ENCODE measurements at places on chromosomes 7 and 10. TPM values are rescaled to one million over a fixed set of nuclear protein-coding genes. Genes with fewer than 3 reads are reported as not detected.
A peak's percentile ranks its signal among the peaks of the same experiment; 100 is the strongest.

- DNase-seq, result peak; percentile 57
These were observed 135.8 kb downstream of the CAMK1D start for GRCh38 chr10:12484941-12485805.

DNA sequence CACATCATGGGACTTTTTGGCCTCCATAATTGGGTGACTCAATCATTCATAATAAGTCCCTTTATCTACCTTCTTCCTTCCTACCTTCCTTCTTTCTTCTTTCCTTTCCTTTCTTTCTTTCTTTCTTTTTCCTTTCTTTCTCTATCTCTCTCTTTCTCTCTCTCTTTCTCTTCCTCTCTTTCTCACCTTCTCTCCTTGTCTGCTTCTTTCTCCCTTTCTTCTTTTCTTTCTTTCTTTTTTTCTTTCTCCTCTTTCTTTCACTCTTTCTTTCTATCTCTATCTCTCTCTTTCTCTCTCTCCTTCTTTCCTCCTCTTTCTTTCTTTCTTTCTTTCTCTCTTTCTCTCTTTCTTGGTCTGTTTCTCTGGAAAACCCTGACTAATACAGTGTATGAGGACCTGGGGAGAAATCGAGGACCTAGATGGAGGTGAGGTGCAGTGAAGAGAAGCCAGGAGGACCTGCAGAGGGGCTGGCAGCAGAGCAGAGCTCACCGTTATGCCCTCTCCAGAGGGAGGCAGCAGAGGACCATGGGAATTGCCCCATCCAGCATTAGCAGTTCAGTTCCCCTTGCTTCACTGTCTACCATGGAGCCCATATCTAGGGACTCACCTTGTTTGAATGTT is 52.7 kb upstream of the BTRC start:
- no peak for DNase-seq

DNA sequence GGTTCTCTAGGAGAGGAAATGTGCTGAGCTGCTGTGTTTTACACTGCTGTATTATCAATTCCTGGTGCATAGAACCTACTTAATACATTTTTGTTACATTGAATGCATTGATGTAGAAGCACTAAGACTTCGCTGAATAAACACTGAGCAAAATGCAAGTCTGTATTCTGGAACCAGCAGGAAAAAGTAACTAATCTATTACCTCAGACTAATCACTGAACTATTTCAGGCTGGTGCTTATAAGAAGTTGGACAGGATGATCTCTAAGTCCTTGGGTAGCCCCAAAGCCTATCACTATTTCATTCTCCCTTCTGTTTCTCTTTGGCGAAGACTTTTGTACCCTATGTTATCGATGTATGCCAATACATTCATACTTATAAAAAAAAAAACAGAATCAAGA is 87.2 kb upstream of the LRRTM3 start:
- no peak for DNase-seq

DNA sequence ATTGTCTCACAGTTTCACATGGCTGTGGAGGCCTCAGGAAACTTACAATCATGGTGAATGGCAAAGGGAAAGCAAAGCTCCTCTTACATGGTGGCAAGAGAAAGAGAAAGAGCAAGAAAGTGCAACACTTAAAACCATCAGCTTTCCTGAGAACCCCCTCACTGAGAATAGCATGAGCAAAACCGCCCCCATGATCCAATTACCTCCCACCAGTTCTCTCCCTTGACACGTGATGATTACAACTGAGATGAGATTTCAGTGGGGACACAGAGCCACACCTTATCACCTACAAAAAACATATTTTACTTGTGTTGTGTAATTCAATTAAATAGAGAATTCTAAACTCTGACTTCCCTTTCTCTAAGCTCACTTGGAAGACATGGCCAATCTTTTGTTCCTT is 80.2 kb downstream of the SEMA3C start:
- no peak for DNase-seq

DNA sequence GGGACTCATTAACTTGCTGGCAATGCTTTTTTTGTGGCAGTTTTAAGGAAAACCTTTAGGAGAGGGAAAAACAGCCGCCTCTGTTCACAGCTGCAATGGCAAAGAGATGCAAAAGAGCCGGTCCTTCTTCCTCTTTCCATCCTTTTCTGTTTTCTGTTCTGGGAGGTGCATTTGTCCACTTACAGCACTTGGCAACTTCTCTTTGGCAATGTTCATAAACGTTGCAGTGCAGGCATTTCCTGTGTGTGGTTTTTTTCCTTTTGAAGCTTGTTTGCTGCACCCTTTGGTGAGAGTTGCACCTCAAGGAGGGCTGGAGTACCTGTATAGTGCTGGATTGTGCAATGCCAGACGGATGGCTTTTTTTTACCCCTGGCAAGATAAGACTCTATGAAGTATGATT is 53.9 kb upstream of the HABP2 start:
- no peak for DNase-seq

- no peak for DNase-seq
These were observed 53.2 kb upstream of the ZNF33B start for GRCh38 chr10:42691361-42692120.

DNA sequence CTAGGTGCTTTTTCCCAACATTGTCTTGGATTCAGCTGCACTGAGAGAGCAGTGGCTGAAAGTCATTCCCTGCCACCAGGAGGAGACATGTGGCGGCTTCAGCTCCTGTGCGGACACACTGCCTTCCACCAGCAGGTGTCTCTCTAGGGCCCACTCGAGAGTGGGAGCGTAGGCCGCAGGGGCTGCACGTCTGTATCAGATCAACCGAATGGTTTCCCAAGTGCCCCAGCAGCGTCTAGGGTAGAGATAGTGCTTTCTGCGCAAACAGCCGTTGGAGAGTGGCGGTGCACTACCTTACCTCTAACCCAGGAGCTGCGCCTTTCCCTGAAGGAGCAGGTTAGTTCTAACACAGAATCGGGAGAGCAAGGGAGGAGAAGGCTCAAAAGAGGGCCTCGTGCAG is 31.7 kb downstream of the PAPOLB start:
- DNase-seq, result peak; percentile 36

DNA sequence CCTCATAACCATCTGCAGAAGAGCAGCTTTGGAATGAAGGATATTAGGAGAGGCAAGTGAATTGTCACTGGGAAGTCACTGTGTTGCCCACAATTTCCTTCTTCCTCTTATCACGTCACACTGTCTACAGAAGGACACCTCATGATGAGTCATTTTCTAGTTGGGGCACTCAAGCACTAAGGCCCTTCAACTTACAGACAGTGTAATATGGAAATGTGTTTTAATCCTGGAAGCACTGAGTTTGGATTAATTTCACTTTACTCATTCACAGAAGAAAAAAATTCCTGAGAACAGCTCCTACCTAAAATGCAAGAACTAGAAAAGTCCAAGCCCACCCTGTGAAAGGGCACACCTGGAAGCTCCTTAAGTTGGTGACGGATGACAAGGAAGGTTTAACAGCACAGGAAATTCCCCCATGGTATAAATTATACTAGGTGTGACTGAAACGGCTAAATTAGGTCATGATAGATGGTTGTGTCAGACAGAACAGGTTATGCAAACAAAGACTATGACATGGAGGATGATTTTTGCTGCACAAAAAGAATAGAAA is 56.6 kb downstream of the PARD3 start:
- DNase-seq, result no peak

DNA sequence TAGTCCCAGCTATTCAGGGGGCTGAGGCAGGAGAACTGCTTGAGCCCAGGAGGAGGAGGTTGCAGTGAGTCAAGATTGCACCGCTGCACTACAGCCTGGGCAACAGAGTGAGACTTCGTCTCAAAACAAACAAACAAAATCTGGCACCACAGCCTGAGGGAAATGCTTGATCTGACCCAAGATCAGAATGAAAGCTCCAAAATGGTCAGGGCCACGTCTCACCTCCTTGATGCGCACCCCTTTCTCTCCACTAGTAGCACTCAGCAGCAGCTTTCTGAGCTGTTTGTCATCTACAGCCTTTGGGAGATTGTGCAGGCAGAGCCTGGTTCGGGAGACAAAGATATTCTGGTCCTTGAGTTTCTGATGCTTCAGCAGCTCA is 22.7 kb downstream of the RBM28 start:
- no peak for DNase-seq

DNA sequence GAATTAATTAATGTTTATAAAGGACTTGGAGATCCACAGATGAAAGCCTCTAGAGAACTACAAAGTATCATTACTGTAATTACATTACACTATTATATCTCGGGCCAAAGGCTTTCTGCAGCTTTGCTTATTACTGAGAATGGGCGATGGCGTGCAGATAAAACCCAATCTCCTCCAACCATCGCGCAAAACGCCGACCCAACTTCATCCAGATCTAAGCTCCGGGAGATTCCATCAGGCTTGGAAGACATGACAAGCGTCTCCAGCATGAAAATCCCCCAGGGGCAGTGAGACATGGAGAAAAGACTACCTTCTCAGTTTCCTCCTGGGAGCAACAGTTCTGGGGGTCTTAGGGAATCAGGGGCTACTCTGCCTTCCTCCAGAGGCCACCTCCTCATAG is 42.2 kb upstream of the CUX1 start:
- no peak for DNase-seq

DNA sequence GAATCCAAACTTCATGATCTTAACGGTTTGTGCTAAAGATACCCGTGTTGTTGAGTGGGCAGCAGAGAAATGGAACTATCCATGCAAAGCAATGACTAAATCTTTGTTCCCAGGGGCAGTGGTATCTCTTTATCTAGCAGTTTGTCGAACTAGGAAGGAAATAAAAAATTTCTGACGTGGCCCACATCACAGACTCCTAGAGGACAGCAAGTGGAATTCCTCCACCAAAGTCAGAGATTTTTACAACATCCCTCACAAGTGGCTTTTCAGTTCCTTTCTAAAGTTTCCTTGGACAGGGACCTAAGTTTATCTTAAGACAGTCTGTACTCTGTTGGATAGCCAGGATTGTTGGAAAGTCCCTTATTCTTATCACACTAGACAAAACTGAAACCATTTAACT is 136.0 kb downstream of the RAPGEF5 start:
- DNase-seq, result no peak

DNA sequence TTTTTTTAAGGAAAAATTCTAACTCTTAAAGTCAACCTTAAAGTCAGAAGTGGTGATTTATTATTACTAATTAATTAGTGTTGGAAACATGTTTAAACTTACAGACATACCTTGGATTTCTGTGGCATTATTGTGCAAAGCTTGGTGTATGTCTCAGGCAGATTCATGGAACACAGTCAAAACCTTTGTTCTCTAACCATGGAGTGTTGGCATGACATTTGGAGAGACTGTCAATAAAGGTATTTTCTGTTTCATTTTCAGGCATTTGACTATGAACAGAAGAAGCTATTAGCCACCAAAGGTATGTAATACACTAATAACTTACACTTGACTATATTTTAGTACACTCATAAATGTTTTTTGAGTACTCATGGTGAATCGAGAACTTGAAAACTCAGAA is 293.7 kb downstream of the BICC1 start:
- no peak for DNase-seq

- peak; percentile 43 for DNase-seq
These were observed 9.0 kb downstream of the IQCE start for GRCh38 chr7:2567679-2568278.

- DNase-seq, result no peak
These were observed 3.7 kb upstream of the SPACDR start for GRCh38 chr7:100467638-100468373.

DNA sequence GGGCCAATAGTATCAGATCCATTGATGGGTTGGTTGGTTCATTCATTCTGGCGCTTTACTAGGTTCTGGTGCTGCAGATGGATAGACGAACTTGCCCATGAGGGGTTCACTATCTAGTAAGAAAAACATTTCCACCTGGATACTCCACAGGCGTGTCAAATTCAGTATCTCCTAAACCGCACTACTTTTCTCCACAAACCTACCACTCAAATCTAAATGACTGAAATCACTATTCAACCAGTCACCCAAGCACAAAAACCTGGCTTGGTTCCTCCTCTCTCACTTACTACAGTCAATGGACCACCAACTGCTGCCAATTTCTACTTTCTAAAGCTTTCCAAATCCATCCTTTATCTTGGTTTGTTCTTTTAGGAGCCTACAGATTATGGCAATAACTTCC is 572 bp downstream of the AGK start:
- no peak for DNase-seq

- DNase-seq, result peak; percentile 12
These were observed 348.2 kb downstream of the SDK1 start for GRCh38 chr7:3649250-3649649.

- DNase-seq, result peak; percentile 83
These were observed 438.1 kb upstream of the GALNT17 start for GRCh38 chr7:70693686-70694433.

DNA sequence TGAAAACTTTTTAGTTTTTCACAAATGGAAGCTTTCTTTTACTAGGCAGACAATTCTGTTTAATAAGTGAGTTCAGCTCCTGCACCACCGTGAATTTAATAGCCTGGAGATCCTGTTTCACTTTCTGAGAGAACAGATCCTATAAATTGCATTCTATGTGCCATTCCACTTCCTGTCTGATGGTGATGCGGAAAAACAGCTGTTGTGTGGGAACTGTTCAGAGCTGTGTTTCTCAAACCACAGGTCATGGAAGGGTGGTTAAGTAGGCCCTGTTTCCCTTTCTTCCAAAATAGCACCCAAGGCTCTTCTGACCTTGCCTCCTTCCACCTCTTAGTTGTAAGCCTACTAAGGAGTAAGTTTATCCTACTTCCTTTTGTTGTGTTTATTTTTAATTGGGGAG is 97.2 kb upstream of the DKK1 start:
- DNase-seq, result no peak

DNA sequence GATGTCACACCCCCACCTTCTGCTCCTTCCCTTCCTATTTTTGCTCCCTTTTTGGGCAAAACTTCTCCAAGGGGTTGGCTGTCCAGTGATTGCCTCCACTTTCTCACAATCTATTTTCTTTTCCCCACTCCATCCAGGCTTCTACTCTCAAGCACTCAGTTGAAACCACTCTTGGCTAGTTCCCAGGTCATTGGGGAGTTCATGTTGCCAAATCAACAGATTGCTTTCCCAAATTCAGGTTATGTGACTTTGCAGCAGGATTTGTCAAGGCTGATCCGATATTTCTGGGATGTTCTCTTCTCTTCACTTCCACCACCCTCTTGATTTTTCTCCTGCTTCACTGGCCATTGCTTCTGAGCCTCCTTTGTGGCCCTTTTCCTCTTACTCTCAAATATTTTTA is 258.7 kb upstream of the SLC26A5 start:
- no peak for DNase-seq

GRCh38 chr10:31659665-31660064 is 269.0 kb downstream of the ARHGAP12 start:
- DNase-seq, result no peak

Gene CALHM3
- total RNA-seq, result not detected

Gene ASZ1
- not detected for total RNA-seq

Gene STRIP2
- total RNA-seq, result 2.1 TPM

Gene VAX1
- not detected for total RNA-seq

Gene C7orf33
- total RNA-seq, result not detected

Gene CELF2
- total RNA-seq, result 282 TPM

Gene FAM25A
- total RNA-seq, result not detected

Gene ABCC2
- 1.3 TPM for total RNA-seq

Gene ZNF804B
- total RNA-seq, result not detected

Gene NDUFB8
- 137 TPM for total RNA-seq

Gene ABCB4
- 0.63 TPM for total RNA-seq

Gene FAM237B
- not detected for total RNA-seq

Gene WNT16
- not detected for total RNA-seq
